ENCODE measurements at places on chromosomes 1 and 21. TPM values are rescaled to one million over a fixed set of nuclear protein-coding genes. Genes with fewer than 3 reads are reported as not detected.
A peak's percentile ranks its signal among the peaks of the same experiment; 100 is the strongest.

DNA sequence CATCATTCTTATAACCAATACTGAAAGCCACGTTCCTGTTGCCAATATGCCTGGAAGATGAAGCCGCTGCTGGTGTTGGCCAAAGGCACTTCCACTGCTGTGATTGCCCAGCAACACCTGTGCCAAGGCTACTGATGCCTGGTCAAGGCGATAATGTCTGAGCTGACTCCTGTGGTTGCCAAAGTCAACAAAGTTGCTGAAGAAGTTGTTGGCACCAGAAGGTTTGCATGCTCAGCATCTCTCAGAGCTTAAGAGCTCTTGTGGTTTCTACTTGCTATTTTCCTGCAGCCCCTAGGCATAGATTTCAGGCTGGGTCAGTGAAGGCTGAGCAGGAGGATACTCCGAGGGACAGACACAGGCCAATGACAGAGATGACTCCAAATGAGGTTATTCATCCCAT, 63.4 kb upstream of the RAB3GAP2 start:
- DNase-seq = no peak

DNA sequence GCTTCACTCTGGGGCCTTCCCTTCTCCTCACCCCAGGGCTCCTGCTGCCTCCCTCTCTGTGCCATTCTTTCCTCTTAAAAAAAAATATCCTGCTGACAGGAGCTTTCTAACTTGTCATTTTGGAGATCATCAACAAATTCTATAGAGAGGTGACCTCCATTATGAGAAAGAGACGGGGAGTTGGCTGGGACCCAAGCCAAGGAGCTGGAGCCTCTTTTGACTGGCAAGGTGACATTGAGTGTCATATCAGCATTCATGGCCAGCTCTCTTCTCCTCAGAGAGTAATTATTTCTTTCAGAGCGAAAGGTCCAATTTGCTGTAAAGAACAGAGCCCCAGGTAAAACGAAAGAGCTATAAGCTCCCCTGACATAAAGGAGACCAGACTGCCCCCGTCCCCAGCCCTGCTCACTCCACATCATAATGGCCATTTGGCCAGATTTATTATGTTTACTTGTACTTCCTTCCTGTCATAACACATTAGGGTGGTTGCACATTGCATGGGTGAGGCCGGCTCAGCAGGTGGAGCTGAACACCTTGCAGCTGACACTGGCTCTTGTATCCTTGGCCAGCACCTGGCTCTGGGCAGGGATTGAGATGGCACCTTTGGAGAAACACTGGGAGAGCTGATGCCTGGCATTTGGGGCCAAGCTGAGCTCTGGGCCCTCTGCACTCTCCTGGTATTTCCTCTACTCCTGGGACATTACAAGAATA, 404.0 kb upstream of the VAMP3 start:
- no peak for DNase-seq

DNA sequence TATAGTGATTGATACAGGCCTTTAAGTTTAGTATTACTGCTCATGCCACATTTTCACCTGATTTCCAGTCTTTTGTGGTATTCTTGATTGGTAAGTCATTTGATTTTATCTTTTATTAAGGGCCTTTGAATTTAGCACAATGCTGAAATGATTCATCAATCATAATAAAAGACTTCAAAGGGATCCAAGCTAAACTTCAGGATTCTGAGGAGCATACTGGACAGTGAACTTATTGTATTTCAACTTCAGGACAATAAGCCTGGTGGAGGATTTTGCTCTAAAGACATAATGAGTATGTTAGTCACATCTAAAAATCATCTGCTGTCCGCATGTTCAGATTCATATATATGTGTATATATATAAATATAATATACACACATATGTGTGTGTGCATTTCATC, 233.3 kb downstream of the SETD4 start:
- no peak for DNase-seq

GRCh38 chr1:81574408-81574807, 226.3 kb upstream of the ADGRL2 start:
- no peak for DNase-seq

GRCh38 chr1:208362011-208362410, 117.8 kb upstream of the PLXNA2 start:
- DNase-seq = no peak

DNA sequence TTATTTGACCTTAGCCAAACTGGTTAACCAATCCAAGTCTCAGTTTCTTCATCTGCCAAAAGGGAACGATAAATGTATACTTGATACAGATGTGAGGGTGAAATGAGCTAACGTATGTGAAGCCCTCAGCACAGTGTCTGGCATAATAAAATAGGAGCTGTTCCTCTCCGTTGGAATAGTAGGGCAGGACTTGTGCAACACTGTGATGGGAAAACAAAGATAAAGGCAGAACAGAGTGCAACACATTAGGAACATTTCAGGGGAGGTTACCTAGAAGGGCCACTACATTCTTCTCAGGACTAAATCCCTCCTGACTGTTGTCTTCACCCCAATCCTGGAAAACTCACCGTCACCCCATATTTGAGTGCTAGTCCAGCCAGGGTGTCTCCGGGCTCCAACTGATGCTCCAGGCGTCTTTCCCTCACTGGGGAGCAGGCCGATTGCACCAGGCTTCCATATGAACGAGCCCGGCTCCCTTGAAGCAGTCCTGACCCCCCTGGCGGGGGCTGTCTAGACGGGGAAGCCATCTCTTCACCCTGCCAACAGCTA, 896 bp downstream of the LYSMD1 start:
- no peak for DNase-seq

- DNase-seq = no peak
Observed at GRCh38 chr1:198764748-198765147, 125.9 kb downstream of the PTPRC start.

GRCh38 chr1:34983700-34984355, 1.3 kb downstream of the TMEM35B start:
- DNase-seq = no peak

DNA sequence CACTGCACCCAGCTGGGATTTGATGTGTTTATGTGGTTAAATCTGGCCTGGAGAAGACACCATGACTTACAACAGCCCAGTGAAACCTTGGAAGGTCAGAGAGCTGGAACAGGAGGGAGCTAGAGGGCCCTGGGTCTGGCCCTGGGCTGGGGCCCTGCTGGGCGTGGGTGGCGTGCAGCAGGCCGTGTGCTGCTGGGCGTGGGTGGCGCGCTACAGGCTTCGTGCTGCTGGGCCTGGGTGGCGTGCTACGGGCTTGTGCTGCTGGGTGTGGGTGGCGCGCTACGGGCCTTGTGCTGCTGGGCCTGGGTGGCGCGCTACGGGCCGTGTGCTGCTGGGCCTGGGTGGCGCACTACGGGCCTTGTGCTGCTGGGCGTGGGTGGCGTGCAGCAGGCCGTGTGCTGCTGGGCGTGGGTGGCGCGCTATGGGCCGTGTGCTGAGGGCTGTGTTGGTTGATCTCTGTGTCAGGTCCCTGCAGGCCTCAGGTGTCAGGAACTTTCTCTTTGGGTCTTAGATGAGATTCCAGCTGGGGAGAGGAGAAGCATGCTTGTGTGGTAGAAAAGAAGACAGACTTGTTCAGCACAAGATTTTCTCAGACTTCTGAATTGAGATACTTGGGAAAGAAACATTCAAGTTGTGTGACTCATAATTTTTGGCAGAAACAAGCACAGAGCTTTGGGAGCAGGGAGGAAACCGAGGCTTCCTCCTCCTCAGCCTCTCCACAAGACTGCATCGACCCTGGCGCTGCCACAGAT, 66.0 kb downstream of the COL18A1 start:
- peak; percentile 60 for DNase-seq

- no peak for DNase-seq
Observed at GRCh38 chr1:55618199-55618598, 403.0 kb upstream of the USP24 start.

- no peak for DNase-seq
Observed at GRCh38 chr1:39084191-39084590, 58.0 kb downstream of the NDUFS5 start.

- DNase-seq = no peak
Observed at GRCh38 chr1:43272161-43272560, 2.4 kb downstream of the TMEM125 start.

- DNase-seq = no peak
Observed at GRCh38 chr1:235351441-235351840, 15.8 kb upstream of the TBCE start.

GRCh38 chr1:151935154-151935553, 25.8 kb upstream of the THEM4 start:
- no peak for DNase-seq

GRCh38 chr1:208728815-208729214, 484.6 kb upstream of the PLXNA2 start:
- DNase-seq = no peak

DNA sequence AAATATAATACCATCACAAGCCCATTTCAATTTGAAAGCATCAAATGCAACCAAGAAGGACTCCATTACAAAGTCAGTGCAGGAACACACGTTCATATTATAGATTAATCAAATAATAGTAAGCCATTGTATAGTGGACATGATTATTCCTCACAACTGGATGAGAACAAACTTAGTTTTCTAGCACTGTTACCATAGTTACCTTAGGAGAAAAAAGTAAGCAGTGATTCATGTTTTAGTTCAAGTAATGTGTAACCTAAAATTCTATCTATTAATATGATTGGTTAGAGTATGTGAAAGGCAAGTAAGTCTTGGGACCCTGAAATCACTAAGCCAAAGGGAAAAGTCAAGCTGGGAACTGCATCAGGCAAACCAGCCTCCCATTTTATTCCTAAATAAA, 15.2 kb downstream of the SSX2IP start:
- DNase-seq = no peak

DNA sequence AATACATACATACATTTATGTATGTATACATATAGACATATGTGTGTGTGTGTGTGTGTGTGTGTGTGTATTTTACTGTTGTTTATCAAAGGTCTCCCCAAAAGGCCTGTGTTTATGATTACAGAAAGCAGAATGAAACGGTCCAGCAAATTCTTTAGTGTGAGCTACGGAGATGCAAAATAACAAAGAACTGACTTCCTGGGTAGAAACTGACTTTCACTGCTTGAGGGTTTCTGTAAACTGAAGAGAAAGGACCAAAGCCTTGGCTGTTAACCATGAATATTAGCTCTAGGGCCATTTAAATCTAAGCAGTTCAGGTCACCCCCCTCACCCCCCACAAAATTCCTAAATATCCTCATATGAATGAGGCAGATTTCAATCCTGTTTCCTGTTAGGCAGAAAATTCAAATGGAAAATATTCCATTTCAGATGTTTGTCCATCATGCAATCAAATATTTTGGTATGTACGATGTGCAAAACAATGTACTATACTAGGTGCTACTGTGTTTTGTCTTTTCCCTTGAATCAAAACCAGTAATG, 213.2 kb downstream of the TGFB2 start:
- peak; percentile 10 for DNase-seq

DNA sequence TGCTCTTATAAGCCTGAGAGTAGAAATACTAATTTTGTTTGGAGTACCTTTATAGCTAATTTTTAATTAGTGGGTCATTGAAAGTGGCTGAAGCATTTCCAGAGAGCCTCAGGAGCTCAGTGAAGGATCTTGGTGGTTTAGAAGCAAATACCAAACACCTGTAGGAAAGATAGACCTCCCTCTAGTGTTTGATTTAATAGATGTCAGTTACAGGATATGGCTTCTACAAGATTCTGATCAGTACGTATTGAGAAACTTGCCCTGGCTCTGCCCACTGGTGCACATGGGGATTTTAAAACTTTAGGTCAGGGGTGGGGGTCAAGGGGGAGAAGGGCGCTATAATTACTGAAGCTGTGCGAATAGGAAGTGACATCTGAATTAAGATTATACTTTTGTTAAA, 122.2 kb downstream of the POU2F1 start:
- DNase-seq = no peak

DNA sequence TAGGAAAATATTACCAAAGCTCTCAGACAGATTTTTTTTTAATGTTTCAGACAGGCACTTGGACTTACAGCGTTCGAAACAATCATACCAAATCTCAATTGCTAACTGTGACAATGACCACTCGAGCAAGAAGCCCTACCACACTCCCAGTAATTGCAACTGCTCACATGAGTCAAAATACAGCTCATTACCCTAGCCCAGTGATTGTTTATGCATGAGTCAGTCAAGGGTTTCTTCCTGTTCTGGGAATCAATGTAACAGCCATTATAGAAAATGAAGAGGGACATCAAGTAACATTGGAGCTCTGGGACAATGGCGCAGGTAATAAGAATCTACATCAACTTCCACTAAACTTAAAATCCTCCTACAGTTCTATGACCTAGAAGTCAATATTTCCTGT, 56.1 kb upstream of the SH3GLB1 start:
- peak; percentile 58 for DNase-seq

DNA sequence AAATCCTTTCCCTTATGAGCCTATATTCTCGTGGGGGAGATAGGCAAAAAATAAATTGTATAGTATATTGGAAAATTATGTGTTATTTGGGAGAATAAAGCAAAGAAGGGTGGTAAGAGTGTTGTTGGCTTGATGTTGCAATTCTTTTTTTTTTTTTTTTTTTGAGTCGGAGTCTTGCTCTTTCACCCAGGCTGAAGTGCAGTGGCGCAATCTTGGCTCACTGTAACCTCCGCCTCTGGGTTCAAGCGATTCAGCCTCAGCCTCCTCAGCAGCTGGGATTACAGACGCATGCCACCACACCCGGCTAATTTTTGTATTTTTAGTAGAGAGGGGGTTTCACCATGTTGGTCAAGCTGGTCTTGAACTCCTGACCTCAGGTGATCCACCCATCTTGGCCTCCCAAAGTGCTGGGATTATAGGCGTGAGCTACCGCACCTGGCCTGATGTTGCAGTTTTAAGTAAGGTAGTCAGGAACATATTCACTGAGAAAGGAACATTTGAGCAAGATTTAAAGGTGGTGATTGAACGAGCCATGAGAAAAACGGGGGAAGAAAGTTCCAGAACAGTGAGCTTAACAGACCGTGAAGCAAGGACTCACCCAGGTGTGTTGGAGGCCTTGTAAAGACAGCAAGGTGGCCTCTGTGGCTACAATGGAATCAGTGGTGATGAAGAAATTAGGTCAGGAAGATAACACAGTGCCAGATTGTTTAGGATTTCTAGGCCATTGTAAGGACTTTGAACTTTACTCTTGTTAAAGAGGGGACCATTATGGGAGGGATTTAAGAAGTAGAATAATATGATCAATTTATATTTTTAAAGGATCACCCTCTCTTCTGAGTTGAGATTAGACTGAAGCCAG, 45.8 kb downstream of the RPRD2 start:
- DNase-seq = no peak

The PDZK1 gene
- not detected for total RNA-seq

The FBLIM1 gene
- total RNA-seq = 231 TPM

The KCNE2 gene
- total RNA-seq = not detected

The LAMB3 gene
- 24.5 TPM for total RNA-seq

The TSTD1 gene
- 0.82 TPM for total RNA-seq

The SELENBP1 gene
- total RNA-seq = 1.2 TPM

The TGFB2 gene
- total RNA-seq = 48.7 TPM
